ENCODE measurements at places on chromosomes 3 and 15. TPM values are rescaled to one million over a fixed set of nuclear protein-coding genes. Genes with fewer than 3 reads are reported as not detected.

Gene BTLA
- 0.29 TPM for polyA plus RNA-seq

Gene CELSR3
- polyA plus RNA-seq = 0.85 TPM

Gene MGLL
- 22.6 TPM for polyA plus RNA-seq

Gene TMF1
- polyA plus RNA-seq = 55.6 TPM

Gene GPR156
- polyA plus RNA-seq = 2.6 TPM

Gene APEH
- polyA plus RNA-seq = 108 TPM

Gene CCDC191
- polyA plus RNA-seq = 24.9 TPM

Gene SERPINI2
- 1.9 TPM for polyA plus RNA-seq

Gene DET1
- 16.9 TPM for polyA plus RNA-seq

Gene AP2M1
- 327 TPM for polyA plus RNA-seq

Gene GREM1
- 0.11 TPM for polyA plus RNA-seq

- no peaks in the 10 kb centered on the region for H3K27me3 ChIP-seq
- H3K4me3 ChIP-seq = no peak overlapping the region
- no peak overlapping the region for H3K27ac ChIP-seq
- no peaks in the 10 kb centered on the region for H3K4me1 ChIP-seq
- H3K36me3 ChIP-seq = no peaks in the 10 kb centered on the region
- DNase-seq = no peak
These were observed 957.1 kb downstream of the FHIT start for GRCh38 chr3:60294181-60294580.

DNA sequence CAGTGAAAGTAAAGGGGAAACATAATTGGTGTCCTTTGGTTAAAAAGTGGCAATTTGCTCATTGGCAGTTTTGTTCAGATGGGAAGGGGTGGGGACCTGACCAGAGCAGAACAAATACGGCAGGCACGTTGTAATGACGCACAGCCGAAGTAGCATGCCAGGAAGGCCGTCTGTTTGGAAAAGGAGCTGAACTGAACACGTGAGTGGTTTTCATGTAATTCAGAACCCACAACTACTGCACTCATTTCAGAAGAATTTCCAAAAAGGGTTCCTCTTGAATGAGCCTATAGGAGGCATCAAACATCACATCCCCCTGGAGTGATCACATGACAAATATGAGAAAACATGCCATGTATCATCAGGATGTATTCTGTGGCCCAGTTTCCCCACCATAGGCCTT lies 42.9 kb upstream of the LMCD1 start:
- no peaks in the 10 kb centered on the region for H3K4me1 ChIP-seq
- no peak for DNase-seq
- H3K27me3 ChIP-seq = no peaks in the 10 kb centered on the region
- peak overlapping the region; percentile 42 for H3K27ac ChIP-seq
- no peaks in the 10 kb centered on the region for H3K36me3 ChIP-seq

DNA sequence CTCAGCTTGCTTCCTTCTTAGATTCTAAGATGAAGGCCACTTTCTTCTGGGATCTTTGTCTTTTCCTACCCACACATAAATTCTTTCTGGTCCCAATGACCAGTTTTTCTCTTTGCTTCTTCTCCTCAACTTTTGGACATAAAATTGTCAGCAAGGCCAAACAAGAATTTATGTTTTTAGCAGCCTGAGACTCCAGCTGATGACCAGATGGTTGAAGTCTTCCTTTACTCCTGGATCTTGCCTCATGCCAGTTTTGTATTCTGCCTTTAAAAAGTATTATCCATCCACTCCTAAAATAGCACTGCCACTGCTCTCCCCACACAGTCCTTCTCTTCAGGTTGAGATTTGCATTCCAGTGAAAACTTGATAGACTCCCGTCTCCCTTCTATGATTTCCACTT lies 236.0 kb downstream of the VPS13C start:
- peaks cover 7% of the 10 kb centered on the region for H3K27me3 ChIP-seq
- DNase-seq = no peak
- H3K4me3 ChIP-seq = no peak overlapping the region
- H3K36me3 ChIP-seq = no peaks in the 10 kb centered on the region

GRCh38 chr3:182490596-182491491 lies 302.5 kb upstream of the ATP11B start:
- no peaks in the 10 kb centered on the region for H3K4me1 ChIP-seq
- DNase-seq = no peak
- no peaks in the 10 kb centered on the region for H3K27me3 ChIP-seq
- no peaks in the 10 kb centered on the region for H3K36me3 ChIP-seq

DNA sequence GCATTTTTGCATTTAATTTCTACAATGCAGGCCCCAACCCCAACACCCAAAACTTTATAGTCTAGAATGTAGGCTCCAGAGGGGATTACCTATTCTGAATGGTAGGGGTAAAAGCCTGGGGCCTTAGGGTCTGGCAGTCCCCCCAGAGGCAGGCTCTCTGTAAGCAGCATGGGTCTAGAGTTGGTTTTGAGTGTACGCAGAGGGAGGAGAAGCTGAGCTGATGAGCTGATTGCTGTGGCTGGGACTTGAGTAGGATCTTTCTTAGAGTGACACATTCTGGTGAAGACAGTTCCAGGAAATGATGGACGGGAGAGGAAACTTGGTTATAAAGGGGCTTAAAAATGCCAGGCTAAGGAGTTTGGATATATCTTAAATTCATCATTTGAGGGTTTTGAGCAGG lies 2.1 kb downstream of the LPP start:
- H3K4me3 ChIP-seq = no peak overlapping the region
- no peaks in the 10 kb centered on the region for H3K36me3 ChIP-seq
- DNase-seq = no peak
- H3K4me1 ChIP-seq = peaks cover 4% of the 10 kb centered on the region
- H3K27ac ChIP-seq = no peak overlapping the region

DNA sequence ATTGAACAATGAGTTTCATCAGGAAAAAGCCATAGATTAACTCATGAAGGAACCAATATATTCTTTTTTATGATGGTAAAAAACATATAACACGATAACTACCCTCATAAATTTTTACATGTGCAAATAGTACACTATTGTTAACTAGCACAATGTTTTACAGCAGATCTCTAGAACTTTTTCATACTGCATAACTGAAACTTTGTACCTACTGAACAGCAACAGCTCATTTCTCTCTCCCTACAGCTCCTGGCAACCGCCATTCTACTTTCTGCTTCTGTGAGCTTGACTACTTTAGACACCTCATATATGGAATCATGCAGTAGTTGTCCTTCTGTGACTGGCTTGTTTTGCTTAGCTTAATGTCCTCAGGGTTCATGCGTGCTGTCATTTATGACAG lies 235.4 kb downstream of the NFKBIZ start:
- H3K27ac ChIP-seq = no peak overlapping the region
- H3K36me3 ChIP-seq = no peaks in the 10 kb centered on the region
- no peak for DNase-seq
- H3K27me3 ChIP-seq = no peaks in the 10 kb centered on the region
- no peak overlapping the region for H3K4me3 ChIP-seq
- H3K4me1 ChIP-seq = no peaks in the 10 kb centered on the region

DNA sequence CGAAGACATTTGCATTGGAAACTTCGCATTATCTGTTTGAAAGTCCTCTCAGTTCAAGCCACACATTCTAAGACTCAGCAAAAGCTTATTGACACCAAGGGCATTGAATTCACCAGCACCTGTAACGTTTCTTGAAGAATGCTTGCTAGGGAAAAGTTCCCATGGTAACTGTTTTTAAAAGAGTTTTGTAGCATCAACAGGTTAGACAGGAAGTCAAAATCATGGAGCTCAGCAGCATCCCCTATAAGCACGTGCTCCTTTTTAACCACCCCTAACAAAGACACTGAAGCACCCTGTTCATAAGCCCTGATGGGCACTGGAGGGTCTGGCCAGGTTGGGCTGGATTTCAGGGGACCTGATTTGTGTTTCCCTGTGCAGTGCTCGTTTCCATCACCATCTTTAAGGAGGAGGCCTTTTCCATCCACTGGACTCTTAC lies 229.7 kb upstream of the BHLHE40 start:
- H3K27me3 ChIP-seq = no peaks in the 10 kb centered on the region
- no peak overlapping the region for H3K4me3 ChIP-seq
- H3K36me3 ChIP-seq = no peaks in the 10 kb centered on the region
- DNase-seq = no peak

DNA sequence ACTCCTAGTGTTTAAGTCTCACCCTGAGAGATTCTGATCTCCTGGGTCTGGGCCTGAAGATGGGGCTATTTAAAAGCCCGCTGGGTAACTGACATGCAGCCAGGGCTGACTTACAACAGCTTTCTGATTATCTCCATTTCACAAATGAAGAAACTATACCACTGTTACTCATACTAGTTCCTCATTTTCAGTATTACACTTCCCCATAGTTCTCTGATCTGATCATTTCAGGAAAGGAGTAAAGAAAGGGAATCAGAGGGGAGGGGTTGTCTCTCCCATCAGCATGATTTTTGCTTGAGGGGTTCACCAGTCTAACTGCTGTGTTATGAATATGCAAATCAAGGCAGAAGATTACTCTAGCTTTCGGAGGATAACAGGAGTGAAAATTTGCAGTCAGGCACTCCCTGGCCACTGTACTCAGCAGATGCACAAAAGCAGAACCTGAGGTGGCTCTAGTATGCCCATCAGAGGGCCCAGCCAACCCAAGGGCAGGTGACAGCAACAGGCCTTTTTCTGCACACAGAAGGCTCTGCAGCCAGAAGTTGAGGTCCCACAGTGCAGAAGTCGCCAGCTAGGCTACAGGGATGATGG lies 59.4 kb downstream of the DAPK2 start:
- H3K36me3 ChIP-seq = no peaks in the 10 kb centered on the region
- DNase-seq = no peak
- peak overlapping the region; percentile 80 for H3K27ac ChIP-seq

DNA sequence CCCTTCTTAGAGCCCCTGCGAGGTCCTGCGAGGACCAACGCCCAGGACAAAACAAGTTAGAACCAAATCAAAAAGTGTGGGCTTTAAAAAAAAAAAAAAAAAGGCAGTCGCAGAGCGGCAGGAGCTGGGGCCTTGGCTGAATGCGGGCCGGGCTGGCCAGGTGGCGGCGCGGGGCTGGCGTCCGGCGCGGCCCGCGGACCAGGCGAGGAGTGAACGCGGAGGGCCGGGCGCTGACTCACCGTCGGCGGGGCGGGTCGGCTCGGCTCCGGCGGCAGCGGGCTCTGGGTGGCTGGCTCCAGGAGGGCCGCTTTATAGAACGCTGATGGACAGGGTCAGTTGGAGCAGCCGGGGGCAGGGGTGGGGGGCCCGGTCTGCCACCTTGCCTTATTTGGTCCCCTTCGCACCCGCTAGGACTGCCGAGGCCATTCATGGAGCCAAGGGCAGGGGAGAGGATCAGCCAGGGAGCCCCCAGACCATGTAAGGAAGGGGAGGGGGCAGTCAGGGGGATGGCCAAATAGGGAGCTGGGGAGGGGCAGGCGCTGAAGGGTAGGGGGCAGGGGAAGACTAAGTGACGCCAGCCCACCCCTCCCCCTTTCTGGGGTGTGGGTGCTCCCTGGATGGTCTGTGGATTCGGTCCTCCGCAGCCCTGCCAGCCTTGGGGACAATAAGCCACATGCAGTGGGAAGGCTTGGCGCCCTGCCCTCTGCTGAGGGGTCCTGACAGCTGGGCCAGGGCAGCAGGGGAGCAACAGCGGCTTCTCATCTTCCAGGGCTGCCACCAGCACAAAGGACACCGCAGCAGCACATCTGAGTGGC lies at the start of gene ACTC1:
TSS of gene ACTC1 (minus strand) at position 283 of the 815 bp plus-strand sequence. CDS start 741 bp downstream, outside the sequence.
- peaks cover 29% of the 10 kb centered on the region for H3K27me3 ChIP-seq
- H3K4me3 ChIP-seq = no peak within 1 kb of the TSS
- no peak within 1 kb of the TSS for H3K27ac ChIP-seq
- H3K4me1 ChIP-seq = peaks cover 5% of the 10 kb centered on the region
- no peak for DNase-seq
- H3K36me3 ChIP-seq = no peaks in the 10 kb centered on the region

DNA sequence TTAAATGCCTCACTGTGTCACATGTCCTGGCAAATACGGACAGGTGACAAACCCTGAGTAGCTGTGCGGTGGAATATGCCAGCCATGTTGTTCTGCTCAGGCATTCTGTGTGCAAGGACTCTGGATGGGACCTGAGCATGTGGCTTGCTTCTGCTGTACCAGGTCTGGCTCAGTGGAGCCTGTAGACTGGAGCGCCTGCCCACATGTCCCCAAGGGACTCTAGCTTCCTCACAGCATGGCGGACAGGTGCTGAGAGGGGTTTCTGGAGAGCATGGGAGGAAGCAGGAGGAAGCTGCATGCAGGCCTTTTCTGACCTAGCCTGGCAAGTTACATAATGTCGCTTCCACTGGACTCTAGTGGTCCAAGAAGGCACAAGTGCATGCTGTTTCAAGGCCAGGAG lies 96.3 kb downstream of the PLXNA1 start:
- H3K4me1 ChIP-seq = no peaks in the 10 kb centered on the region
- H3K4me3 ChIP-seq = no peak overlapping the region
- H3K27ac ChIP-seq = no peak overlapping the region
- no peaks in the 10 kb centered on the region for H3K27me3 ChIP-seq

DNA sequence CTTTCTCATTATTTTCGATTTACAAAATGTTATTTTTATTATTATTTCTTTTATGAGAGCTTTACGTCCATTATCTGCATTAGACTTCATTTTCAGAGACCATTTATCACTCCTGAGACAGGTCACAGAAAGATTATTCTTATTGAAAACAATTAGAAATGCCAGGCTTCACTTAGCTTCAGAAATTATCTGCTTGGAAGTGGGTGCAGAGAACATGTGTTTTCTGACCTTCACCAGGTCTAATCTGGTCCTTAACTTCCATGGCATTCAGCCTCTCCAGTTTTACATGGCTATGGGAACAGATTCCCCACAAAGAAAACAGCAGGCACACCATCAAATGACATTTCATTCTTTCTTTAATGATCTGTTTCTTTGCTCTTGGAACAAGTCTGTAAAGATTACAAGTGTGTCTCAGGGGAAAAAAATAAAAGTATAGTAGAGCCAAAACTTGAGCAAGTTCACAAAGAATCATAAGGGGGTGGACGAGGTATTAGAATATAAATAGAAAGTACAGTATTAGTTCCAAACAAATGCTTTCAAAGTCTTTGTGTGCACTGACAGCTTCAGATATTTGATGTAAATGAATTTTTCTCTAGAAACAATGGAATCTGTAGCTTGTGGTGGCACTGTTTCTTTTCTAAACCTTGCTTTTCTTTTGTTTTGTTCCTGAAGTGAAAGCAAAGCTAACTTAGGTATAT lies 294.2 kb upstream of the MEIS2 start:
- no peak overlapping the region for H3K4me3 ChIP-seq
- H3K27me3 ChIP-seq = no peaks in the 10 kb centered on the region
- no peaks in the 10 kb centered on the region for H3K36me3 ChIP-seq
- DNase-seq = no peak

GRCh38 chr3:178002113-178002512 lies 534.1 kb upstream of the KCNMB2 start:
- H3K27me3 ChIP-seq = no peaks in the 10 kb centered on the region
- no peaks in the 10 kb centered on the region for H3K4me1 ChIP-seq
- H3K4me3 ChIP-seq = no peak overlapping the region
- peak overlapping the region; percentile 85 for H3K27ac ChIP-seq

- no peaks in the 10 kb centered on the region for H3K36me3 ChIP-seq
- no peak overlapping the region for H3K27ac ChIP-seq
- no peaks in the 10 kb centered on the region for H3K27me3 ChIP-seq
- no peak overlapping the region for H3K4me3 ChIP-seq
- peaks cover 15% of the 10 kb centered on the region for H3K4me1 ChIP-seq
- peak; percentile 40 for DNase-seq
These were observed 61.2 kb upstream of the LRTM1 start for GRCh38 chr3:54988838-54989630.

- no peak overlapping the region for H3K4me3 ChIP-seq
- no peaks in the 10 kb centered on the region for H3K36me3 ChIP-seq
- DNase-seq = peak; percentile 87
These were observed 38.2 kb upstream of the RHO start for GRCh38 chr3:129490273-129490675.

GRCh38 chr3:101010296-101010695 lies 17.1 kb upstream of the ABI3BP start:
- H3K36me3 ChIP-seq = no peaks in the 10 kb centered on the region
- H3K4me3 ChIP-seq = no peak overlapping the region
- H3K27ac ChIP-seq = no peak overlapping the region

- H3K4me1 ChIP-seq = peaks cover 55% of the 10 kb centered on the region
- no peak for DNase-seq
- H3K27me3 ChIP-seq = no peaks in the 10 kb centered on the region
- H3K27ac ChIP-seq = peak overlapping the region; percentile 98
- H3K36me3 ChIP-seq = no peaks in the 10 kb centered on the region
These were observed 730 bp downstream of the MYD88 start for GRCh38 chr3:38139191-38139590.
